ENCODE measurements at places on chromosomes 6 and 20. TPM values are rescaled to one million over a fixed set of nuclear protein-coding genes. Genes with fewer than 3 reads are reported as not detected.

GRCh38 chr6:10259671-10260070, 155.2 kb downstream of the TFAP2A start:
- no peak for DNase-seq

- DNase-seq = peak; percentile 50
These were observed 378.7 kb upstream of the ADGRB3 start for GRCh38 chr6:68256391-68256790.

GRCh38 chr6:71383901-71384489, 95.4 kb downstream of the OGFRL1 start:
- peak; percentile 67 for DNase-seq

DNA sequence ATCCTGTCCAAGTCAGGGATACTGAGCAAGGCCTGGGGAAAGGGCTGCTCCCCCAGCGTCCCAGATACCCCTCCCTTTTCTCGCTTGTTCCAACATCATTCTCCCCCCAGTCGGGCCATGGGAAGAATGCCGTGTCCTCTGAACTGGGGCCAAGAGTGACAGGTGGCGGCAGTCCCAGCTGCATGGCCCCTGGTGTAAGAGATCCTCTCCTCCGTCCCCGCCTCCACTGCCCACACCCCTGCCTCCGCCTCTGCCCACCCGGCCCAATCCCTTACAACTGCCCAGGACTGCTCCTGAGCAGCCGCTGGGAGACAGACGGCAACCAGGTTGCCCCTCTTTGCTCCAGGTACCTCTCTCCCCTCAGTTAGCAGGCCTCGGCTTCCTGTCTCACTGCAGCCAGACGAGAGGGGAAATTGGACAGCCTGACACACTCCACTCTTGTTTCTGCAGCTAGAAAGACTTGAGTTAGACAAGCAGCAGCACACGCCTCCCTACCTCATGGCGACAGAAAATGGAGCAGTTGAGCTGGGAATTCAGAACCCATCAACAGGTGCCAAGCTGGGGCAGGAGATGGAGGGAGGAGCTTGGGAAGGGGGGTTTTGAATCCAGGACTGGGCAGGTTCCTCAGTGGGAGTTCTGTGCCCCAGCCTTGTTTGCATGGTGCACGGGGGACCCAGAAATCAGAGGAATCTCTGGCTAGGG, at the start of gene MYLK2:
Gene MYLK2 (plus strand): TSS at position 274 of the 702 bp plus-strand sequence. CDS start 225 bp downstream, at position 499.
- no peak for DNase-seq

Gene POM121L2
- not detected for total RNA-seq

Gene BEND6
- 14.1 TPM for total RNA-seq

Gene KIAA1586
- total RNA-seq = 15.2 TPM

GRCh38 chr6:123956492-123957139, 153.0 kb downstream of the NKAIN2 start:
- DNase-seq = no peak

- no peak for DNase-seq
These were observed 73.1 kb downstream of the AGPAT4 start for GRCh38 chr6:161200610-161201370.

DNA sequence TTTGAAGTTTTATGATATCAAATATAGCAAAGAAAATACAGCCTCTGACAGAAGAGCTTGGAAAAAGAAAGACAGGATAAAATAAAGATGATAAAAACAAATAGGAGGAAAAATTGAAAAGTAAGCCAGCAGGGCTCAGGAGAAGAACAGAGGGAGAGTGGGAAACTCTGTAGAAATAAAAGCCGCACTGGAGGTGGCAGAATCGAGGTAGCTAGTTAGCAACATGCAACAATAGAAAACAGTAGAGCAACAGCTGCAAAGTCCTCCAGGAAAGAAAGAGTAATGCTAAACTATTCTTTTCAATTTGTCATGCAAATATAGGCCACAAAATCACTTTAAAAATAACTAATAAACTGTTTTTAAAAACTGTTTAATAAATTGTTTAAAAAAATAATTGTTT, 28.8 kb downstream of the HBS1L start:
- peak; percentile 11 for DNase-seq

DNA sequence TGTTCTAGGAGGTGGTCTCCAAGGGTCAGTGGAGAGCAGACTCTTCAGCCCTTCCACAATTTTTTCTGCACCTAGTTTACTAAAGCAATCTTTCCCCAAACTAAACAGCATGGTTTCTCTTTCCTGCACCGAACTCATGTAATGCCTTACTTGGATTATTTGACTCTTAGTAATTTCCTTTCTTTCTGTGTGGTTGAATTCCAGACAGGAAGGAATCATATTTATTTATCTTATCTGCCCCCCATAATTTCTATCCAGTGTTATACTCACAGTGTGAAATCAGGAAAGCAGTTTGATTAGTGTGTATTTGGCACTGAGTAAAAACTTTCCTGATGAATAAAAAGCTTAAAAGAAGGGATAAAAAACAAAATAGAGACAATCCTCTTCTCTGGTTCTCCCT, 140.3 kb upstream of the STMND1 start:
- DNase-seq = no peak

Gene BCAS1
- total RNA-seq = not detected

DNA sequence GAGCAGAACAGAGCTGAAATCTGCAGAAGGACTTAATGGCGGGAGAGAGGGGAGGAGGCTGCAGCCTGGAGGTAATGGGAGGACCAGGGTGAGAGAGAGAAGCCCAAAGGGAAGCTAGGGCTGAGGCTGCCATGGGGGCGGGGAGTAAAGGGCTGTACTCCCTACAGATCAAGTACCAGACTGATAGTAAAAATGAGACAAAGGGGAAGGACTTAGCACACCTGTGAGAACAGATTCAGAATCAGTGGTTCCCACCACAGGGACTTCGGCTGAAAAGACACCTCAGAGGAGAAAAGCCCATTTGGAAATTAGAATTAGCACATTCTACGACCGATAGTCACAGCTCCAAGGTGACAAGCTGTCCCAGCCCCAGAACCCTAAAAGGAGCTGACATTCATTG, 6.4 kb upstream of the TBXT start:
- no peak for DNase-seq

- peak; percentile 45 for DNase-seq
These were observed 14.8 kb upstream of the TENT5A start for GRCh38 chr6:81767163-81767891.

Gene CRISP3
- not detected for total RNA-seq

Gene CYP39A1
- total RNA-seq = 0.13 TPM

GRCh38 chr6:3229566-3230178, 2.2 kb upstream of the TUBB2B start:
- DNase-seq = no peak

DNA sequence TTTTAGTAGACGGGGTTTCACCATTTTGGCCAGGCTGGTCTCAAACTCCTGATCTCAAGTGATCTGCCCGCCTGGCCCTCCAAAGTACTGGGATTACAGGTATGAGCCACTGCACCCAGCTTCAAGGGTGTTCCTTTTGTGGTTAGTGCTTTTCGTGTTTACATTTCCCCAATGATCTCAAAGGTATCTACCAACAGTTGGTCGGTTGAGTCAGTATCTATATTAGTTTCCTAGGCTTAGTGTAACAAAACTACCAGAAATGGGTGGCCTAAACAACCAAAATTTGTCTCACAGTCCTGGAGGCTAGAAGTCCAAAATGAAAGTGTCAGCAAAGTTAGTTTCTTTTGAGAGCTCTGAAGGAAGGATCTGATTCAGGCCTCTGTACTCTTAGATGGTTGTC, 30.1 kb downstream of the CASP8AP2 start:
- no peak for DNase-seq

GRCh38 chr20:49510562-49511122, 28.2 kb upstream of the KCNB1 start:
- peak; percentile 98 for DNase-seq

Gene LY6G5B
- total RNA-seq = 2.4 TPM
